ENCODE measurements at places on chromosomes 4 and X.

- no peak for DNase-seq
Measured at GRCh38 chr4:64781737-64782326, 372.6 kb upstream of the TECRL start.

- DNase-seq = no peak
Measured at GRCh38 chr4:135552131-135552530, 1350.5 kb upstream of the PABPC4L start.

GRCh38 chr4:74096265-74096980 is 2.6 kb downstream of the CXCL2 start:
- no peak for DNase-seq

- DNase-seq = no peak
Measured at GRCh38 chrX:38575888-38576287, 14.5 kb downstream of the TSPAN7 start.

GRCh38 chr4:82493721-82494425 is 63.5 kb downstream of the ENOPH1 start:
- DNase-seq = no peak

- no peak for DNase-seq
Measured at GRCh38 chr4:15374656-15375055, 53.2 kb upstream of the C1QTNF7 start.

- no peak for DNase-seq
Measured at GRCh38 chr4:7330811-7331681, 103.7 kb downstream of the PSAPL1 start.

GRCh38 chr4:65552057-65552456 is 118.2 kb downstream of the EPHA5 start:
- no peak for DNase-seq

DNA sequence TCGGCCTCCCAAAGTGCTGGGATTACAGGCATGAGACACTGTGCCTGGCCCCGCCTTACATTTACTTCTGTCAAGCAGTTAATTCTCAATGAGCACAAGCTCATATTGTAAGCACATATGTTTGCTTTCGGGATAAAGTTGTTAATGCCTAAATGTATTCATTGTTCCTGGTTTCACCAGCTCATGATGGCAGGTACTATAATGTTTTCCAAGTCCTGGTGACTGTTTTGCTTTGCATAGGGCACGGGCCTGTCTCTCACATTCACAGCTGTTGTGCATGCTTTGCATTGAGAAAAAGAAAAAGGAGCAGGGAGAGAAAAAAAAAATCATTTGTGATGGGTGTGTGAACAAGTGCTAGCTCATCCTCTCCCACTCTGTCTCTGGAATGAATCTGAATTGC is 661.2 kb upstream of the TENM3 start:
- no peak for DNase-seq

All from stimulated activated CD8-positive, alpha-beta memory T cell treated with anti-CD3 and anti-CD28 coated beads, Interleukin-7, amount 100 ng/mL, for 4 hours (primary cell).